Suppressor macrophage treated with lipopolysaccharide for 1 hour (primary cell): ENCODE measurements at places on chromosomes 11 and 22.

DNA sequence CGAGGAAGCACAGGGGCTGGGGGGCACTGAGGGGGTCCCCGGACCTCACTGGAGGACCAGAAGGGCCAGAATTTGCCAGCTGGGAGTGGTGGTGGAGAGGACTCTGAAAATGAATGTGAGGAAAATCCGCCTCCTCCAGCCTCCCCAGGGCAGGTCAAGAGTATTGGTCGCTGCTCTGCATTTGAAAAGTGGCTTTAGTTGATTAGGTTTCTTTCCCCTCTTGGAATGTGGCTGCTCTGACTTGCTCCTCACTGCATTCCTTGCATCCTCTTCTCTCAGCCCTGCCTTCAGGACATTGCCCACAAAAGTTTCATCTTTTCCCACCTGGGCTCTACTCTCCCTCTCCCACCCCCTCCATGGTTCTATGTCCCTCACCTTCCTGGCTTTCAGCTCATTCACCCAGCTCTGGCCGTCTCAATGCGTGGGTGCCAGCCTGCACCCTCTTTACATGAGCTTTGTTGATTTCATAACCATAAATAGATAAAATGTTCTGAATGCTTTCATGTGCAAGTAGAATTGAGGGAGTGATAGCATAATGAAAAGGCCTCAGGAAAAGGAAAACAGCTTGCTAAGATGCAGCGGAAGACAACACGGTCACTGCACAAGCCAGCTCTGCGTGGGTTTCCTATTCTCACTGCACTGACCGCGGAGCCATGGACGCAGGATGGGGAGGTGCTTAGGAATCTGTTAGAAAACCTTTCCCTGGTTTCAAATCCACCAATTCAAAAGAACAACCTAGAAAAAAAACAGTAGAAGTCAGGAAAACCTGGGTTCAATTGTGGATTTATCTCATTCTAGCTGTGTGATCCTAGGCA, 6.5 kb upstream of the NPAS4 start:
- no peak for DNase-seq

DNA sequence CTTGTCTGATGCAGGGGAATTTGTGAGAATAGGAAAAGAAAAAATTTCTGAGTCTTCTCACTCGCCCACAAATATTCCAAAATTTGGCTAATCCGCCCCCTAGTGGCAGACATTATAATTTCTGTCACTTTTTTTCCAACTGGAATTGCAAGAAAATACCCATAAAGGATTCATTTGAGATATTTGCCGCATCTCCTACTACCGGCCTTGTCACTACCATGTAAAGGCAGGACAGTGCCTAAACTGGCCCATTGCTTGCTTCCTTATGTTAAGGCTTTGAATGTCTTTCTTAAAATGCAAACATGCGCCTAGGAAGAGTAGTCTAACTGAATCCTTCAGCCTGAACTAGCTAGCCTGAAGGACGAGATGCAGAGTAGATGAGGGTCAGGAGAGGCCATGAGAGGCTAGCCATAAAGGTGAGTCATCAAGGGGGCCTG, 9.3 kb upstream of the CEP295 start:
- DNase-seq = peak; percentile 79

GRCh38 chr11:69018924-69019323, 5.9 kb upstream of the MRGPRF start:
- no peak for DNase-seq

DNA sequence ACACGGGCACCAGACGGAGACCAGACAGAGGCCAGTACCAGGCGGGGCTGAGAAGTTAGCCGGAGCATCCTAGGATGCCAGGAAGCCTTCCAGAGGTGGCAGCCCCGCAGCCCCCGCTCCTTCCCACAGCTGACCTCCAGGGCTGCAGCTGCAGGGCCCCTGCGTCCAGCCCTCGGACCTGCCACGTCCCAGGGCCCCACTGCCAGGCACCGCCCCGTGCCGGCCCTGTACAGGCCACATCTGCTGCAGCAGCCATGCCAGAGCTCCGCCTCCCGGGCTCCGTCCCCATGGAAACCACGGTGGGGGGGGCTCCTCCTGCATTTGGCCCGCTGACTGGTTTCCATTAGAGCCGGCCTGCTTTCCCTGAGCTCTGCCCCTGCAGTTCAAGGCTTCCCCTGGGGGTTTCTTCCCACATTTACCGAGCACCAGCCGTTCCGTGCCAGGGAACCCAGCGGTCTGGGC, 62.5 kb upstream of the PPARA start:
- no peak for DNase-seq
